ENCODE measurements at places on chromosomes 1 and 21. TPM values are rescaled to one million over a fixed set of nuclear protein-coding genes. Genes with fewer than 3 reads are reported as not detected.

DNA sequence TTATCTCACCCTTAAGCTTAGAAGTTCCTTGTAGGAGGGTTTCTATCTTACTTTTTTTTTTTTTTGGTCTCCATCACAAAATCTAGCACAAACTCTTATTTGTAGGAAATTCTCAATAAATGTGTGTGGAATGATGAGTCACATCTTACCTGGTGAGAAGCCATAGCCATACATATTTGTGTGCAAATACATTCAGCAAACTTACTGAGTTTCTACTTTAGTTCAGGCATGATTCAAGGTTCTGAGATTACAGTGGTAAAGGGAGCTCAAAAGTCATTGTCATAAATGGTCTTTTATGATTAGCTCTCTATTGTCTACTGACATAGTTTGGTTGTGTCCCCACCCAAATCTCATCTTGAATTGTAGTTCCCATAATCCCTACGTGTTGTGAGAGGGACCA, 193.1 kb upstream of the UBE2U start:
- ATAC-seq = no peak

GRCh38 chr1:86296305-86297205, 99.6 kb downstream of the ODF2L start:
- no peak for ATAC-seq

DNA sequence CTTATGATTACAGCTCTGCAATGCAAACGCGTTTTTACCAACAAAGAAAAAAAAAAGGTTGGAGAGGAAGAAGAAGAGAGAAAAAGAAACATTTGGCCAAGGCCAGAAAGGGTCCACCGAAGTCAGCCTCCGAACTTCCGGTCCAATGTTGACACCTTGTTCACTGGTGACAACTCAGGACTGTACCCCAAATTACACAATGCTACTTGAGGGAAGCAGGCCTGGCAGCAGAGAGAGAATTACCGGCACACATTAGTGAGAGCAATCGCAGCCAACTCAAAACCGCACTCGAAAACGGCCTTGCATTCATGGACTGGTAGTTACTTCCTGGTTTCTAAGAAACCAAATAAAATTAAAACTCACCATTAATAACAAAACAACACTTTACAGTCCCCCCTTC, 652.5 kb downstream of the KIF26B start:
- ATAC-seq = no peak

DNA sequence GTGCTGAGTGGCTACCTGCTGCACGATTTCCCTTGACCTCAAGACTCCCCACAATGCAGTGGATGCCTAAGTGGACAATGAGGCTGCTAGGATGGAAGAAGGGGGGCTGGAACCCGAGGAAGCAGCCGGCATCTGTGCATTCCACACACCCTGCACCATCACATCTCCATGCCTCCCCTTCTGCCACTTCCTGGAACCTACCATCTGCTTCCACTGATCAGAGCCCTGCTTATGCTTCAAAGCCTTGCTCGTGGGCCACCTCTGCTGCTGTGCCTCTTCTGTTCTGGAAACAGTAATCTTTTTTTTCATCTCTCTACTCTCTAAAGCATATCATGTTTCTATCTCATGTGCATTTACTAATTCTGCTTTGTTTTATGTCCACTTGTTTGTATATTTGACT, 66.2 kb upstream of the WDR26 start:
- no peak for ATAC-seq

DNA sequence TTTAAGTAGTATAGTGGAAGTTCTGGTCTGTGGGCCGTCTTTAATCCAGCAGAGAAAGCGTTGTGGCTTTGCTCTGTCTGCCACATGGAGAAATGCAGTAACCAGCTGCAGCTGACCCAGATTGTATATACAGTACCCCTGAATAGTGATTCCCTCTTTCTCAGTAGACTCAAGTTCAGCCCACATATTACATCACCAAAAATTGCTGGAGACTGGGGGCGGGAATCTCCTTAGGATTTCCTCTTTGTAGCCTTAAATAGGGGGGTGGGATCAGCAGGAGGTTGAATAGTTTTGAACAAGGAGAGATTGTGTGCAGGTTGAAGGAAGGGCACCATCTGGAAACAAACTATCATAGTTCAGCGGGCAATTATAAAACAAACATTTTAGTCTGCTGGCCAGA, at the start of gene ANGPTL1:
Gene ANGPTL1 (minus strand): TSS at position 134 of the 400 bp plus-strand sequence. CDS start 5,301 bp downstream, outside the sequence.
- no peak for ATAC-seq

GRCh38 chr1:11058595-11059154, 1.1 kb downstream of the SRM start:
- no peak for ATAC-seq

DNA sequence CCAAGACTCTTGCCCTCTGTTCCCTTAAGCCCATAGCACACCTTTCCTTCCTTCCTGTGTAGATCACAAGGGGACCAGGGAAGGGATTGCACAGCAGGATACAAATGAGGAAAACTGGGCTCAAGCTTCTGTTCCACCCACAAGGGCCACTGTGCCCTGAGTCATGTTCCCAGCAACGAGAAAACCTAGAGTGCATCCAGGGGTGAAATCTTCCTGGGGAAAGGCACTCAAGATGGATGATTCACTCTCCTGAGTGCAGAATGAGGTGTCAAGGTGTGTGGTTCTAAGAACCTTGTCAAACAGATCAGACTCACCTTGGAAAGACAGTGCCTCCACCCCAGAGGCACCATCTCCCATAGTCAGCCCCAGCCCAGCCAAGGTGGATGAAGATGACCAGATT, 40.7 kb upstream of the EYA3 start:
- peak; percentile 11 for ATAC-seq

- no peak for ATAC-seq
These were observed 122.2 kb downstream of the NAV1 start for GRCh38 chr1:201660931-201661822.

- ATAC-seq = no peak
These were observed 123.6 kb downstream of the DSCAM start for GRCh38 chr21:40723317-40723716.

- ATAC-seq = no peak
These were observed 6.2 kb downstream of the MACF1 start for GRCh38 chr1:39210649-39211048.

DNA sequence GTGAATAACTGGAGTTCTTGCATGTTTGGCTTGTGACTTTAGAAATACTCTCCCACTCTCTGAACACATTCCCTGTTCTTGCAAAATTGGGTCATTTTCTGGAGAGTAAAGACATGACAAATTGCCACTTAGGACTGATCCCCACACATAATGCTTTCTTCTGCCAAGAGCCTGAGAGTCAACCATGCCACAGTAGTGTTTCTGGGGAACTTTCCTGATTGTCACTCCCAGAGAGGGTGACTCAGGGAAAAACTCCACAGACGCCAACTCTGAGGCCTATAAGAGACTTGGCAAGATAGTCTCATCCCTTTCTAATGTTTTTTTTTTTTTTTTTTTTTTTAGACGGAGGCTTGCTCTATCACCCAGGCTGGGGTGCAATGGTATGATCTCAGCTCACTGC, 157.8 kb downstream of the ATG4C start:
- no peak for ATAC-seq

DNA sequence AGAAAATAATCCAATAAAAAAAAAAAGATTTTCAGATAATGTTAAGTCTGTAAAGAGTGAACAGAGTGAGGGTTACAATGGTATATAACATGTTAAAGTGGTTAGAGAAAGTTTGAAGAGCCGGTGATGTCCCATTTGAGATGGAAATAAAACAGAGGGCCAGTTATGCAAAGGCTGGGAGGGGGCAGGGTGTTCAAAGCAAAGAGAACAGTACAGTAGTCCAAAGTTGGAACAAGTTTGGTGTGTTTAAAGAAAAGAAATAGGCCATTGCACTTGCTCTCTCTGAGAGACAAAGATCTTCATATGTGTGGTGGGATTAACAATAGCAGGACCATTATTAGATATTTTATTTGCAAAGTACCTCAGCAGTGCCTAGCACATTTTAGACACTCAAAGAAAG, 179.5 kb upstream of the PKN2 start:
- ATAC-seq = no peak

DNA sequence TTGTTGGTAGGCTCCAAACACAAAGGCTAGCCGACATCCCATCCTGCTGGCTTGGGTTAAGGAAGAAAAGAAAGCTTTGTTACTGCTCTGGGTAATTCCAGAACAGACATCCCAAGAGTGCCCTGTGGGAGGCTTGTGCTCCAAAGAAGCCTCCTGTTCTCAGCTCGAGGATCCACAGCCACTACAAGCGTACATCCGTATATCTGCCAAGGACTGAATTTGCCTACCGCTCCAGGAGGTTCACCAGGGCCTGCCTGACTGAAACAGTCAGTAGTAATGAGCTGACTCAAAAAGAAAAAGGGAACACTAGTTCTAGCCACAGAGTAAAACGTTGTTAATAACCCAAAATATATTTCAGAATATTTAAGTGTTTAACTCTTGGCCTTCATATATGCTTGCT, 24.8 kb upstream of the MUTYH start:
- ATAC-seq = no peak

- ATAC-seq = no peak
These were observed 400 bp downstream of the SAMD11 start for GRCh38 chr1:923991-924655.

DNA sequence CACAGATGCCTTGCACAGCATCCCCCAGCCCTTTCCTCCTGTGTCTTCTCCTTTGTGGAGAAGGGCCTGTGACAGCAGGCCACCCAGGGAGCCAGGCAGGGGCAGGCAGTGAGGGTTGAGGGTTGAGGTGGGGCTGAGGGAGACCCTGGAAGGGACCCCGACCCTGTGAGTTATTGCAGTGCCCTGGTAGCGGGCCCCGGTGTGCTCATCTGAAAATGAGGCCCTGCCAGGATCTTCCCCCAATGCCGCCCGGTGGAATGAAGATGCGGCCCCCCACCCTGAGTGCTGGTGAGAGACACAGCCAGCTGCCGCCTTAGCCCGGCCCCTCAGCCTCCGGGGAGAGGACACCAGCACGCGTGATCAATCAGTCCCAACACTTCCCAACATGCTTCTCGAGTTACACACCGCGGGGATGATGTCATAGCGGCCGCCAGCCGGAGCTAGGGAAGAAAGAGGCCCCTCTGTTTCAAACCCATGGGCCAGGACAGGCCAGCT, 36.2 kb upstream of the ACTRT2 start:
- no peak for ATAC-seq

DNA sequence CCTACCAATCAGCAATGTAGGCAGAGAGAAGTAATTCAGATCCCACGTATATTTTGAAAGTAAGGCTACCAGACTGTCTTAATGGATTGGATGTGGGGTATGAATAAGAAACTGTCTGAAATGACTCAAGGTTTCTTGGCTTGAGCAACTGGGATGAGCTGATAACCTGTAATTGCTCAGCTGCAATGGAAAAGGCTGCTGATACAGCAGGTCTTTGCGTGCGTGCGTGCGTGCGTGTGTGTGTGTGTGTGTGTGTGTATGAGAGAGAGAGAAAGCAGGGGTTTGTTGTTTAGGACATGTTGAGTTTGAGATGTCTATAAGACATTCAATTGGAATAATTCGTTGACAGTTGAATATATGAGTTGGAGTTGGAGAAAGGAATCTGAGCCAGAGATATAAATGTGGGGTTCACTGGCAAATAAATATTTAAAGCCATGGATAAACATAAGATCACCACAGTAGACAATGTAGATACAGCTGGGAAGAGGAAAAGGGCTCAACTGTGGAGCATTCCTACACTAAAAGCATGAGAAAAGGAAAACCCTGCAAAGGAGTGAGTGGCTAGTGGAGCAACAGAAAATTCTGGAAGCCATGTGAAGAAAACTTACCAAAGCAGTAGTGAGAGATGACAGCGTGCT, 72.9 kb downstream of the UCHL5 start:
- peak; percentile 64 for ATAC-seq

GRCh38 chr1:221992427-221992826, 250.5 kb upstream of the DUSP10 start:
- ATAC-seq = no peak

DNA sequence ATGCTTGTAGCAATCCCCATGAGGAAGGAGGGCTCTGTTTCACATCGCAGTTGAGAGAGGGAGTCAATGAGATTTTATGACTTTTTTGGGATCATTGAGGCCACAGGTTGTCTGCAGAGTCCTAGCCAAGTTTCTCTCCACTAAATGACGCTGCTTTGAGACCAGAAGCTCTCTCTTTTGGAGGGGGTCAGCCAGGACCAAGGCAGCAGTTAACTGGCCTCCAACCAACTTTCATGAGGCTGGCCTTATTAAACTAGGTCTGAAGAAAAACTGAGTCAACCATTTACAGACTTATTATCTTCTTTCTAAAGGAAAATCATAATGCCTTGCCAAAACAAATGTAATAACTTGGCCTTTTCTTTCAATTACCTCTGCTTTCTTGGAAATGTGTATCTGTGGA, 8.6 kb downstream of the WLS start:
- ATAC-seq = no peak

DNA sequence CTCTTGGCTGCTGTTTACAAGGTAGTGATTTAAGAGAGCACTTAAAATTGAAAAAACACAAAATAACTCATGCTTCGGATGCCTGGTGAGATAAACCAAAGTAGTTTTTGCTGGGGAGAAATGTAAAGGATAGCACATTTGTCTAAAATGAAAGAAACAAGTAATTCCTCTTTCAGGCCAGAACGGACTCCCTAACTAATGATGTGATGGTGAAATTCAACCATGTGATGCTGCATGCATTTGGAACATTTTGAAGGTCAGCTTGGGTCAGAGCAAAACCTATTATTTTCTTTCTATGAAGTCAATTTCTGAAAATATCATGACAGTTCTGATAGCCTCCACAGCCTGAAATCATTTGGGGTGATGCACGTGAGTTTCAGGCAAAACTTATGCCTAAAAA, 27.6 kb downstream of the NMNAT2 start:
- ATAC-seq = no peak

DNA sequence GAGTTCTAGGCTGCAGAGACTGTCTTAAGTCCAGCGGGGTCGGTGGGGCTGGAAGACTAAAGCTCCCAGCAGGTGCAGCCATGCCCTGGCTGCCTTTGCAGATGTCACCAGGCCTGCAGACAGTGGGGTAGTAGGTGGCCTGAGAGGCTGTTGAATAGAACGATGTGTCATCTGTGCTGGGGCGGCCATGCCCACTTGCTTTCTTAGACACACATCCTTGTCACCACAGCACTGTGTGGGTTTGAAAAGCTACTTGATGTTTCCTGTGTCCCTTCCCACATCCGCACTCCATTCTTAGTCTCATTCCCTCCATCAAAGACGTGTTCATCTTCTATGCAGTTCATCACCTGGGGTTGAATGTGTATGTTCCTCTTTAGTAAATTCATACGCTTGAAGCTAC, 184.5 kb upstream of the TMEM51 start:
- peak; percentile 98 for ATAC-seq

DNA sequence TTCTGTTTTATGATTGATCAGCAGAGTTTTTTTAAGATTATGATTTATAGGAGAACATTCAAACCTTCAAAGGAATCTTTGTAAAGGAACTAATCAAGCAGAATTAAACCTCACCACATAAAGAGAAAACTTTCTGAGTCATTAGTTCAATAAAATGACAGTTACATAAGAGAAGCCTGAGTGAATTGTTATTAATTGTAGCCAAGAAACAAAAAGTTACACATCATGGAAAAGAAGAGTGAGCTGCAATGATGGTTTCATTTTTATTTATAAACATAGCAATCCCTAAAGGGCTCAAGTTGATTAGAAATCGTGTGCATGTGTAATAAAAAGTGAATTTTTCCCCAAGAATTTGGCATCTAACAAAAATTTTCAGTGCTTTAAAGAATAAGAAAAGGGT, 731.4 kb downstream of the LTN1 start:
- ATAC-seq = no peak

Gene OR14K1
- not detected for total RNA-seq

Gene MYBPH
- not detected for total RNA-seq

Gene PPP1R12B
- 21.6 TPM for total RNA-seq

Gene RIPK4
- 1.1 TPM for total RNA-seq

Gene ACTN2
- total RNA-seq = 0.19 TPM

Gene C1QB
- total RNA-seq = not detected

Gene ITLN2
- total RNA-seq = not detected

Gene RPL5
- total RNA-seq = 1,253 TPM

Gene CACNA1S
- total RNA-seq = not detected

Gene GJA8
- not detected for total RNA-seq

Measured in activated T-helper 17 cell treated with anti-CD3 and anti-CD28 coated beads, Interleukin-2, amount 50 U/mL, for 72 hours (primary cell).